ENCODE measurements at places on chromosomes 4 and X.

GRCh38 chr4:111045992-111046391 is 423.1 kb upstream of the PITX2 start:
- DNase-seq: no peak

DNA sequence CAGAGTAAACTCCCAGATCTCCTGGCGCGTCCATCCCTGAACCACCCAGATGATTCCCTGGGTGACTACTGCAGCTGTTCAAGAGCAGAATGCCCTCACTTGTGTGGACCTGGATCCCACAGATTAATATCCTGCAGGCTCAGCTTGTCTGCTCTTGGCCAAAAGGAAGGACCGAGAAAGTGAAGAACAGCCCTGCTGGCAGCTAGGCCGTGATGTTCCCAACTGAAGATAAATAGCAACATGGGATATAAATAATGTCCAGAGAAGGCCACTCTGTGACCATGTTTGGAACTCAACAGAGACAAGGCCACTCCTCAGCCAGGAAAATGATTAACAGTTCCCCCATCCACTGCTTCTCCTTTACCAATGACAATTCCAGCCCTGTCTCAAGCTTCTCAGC is 21.5 kb downstream of the SUPT20HL2 start:
- no peak for DNase-seq

- no peak for DNase-seq
Measured at GRCh38 chr4:110061076-110061475, 137.3 kb downstream of the ELOVL6 start.

DNA sequence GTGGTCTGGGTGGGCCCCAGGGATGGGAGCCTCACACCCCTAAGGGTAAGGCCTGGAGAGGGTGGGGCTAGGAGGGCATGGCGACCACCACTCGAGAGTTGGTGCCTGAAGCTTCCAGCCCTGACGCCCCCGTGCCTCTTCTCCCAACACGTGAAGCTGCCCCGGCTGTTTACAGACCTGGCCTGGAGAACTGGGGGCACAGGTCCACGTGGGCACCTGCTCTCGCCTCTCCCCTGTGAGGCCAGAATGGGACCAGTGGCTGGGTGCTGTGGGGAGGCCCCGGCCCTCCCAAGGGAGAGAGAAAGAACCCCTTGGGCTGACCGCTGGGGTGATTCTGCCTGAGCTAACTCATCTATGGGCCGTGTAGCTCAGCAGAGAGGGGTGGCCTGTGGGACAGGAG is 15.5 kb downstream of the NAT8L start:
- DNase-seq: no peak

DNA sequence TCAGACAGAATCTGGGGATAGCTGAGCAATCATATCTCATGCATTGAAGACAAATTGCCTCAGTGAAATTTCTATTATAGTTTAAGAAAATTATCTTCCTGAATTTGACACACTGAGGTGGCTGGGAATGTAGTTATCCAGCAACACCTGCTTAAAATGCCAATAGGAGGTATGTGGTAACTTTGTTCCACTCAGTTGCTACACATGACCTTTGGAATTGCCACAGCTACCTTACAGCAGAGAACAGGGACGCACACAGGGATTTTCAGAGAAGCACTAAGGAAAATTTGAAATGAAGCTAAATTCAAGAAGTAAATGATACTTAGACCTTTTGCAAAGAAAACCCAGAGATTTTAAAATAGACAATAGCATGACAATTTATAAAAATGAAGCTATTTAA is 264.6 kb downstream of the IL1RAPL1 start:
- no peak for DNase-seq

DNA sequence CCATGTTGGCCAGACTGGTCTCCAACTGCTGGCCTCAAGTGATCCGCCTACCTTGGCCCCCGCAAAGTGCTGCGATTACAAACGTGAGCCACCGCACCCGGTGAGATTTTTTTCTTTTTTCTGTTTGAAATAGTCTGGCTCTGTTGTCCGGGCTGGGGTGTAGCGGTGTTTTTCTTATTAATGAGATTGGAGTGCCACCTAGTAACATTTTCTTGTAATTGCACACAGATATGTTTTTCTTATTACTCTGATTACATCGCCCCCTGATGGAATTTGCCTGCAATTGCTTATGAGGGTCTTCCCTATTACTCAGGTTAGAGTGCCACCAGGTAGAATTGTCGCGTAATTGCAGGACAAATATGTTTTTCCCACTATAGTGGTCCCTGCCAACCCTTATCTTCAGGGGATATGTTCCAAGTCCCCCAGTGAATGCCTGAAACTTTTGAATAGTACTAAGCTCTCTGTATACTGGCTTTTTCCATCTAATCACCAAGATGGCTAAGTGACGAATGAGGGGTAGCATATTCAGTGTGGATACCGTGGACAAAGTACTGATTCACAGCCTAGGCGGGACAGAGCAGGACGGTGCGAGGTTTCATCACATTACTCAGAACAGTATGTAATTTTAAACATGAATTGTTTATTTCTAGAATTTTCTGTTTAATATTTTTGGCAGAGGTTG is 8.6 kb upstream of the PDHA1 start:
- DNase-seq: peak; percentile 4

Data from NCI-H2081 treated with DMSO at 0.1 percent for 48 hours (cell line).